ENCODE measurements at places on chromosomes 6 and 20. TPM values are rescaled to one million over a fixed set of nuclear protein-coding genes. Genes with fewer than 3 reads are reported as not detected.

PAX1 gene
- total RNA-seq = not detected

TMX4 gene
- total RNA-seq = 20.3 TPM

RNF144B gene
- 0.60 TPM for total RNA-seq

GRCh38 chr6:98847779-98848538 is 13.6 kb downstream of the POU3F2 start:
- no peak for DNase-seq

GRCh38 chr6:14722704-14723103 is 523.2 kb upstream of the JARID2 start:
- DNase-seq = no peak

- DNase-seq = peak; percentile 66
Measured at GRCh38 chr6:1027109-1027794, 284.6 kb upstream of the FOXQ1 start.

- DNase-seq = no peak
Measured at GRCh38 chr6:118356054-118356453, 192.0 kb upstream of the PLN start.

- no peak for DNase-seq
Measured at GRCh38 chr6:122853259-122853995, 64.4 kb downstream of the SMPDL3A start.

DNA sequence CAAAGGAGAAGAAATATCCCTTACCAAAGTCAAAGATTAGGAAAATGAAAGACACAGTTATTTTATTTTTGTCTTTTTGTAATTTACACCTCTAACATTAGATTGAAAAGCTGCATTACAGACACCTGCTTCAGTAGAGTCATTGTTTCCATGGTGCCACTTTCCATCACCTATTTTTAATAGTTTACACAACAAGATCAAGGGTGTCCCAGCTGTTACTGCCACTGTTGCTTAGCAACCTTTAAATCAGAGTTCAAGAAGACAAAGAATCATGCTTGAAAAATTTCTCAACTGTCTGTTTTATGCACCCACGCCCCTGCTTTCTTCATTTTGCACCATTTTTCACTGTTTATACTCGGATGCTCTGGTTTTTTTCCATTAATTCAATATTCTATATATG is 668.2 kb upstream of the GJE1 start:
- DNase-seq = no peak

- no peak for DNase-seq
Measured at GRCh38 chr6:156395276-156395675, 381.9 kb upstream of the ARID1B start.

GRCh38 chr6:34526241-34526972 is 29.7 kb downstream of the SPDEF start:
- no peak for DNase-seq

GRCh38 chr6:43475516-43475915 is 1.9 kb upstream of the TJAP1 start:
- DNase-seq = no peak

GRCh38 chr6:87879132-87879861 is 168.3 kb upstream of the SPACA1 start:
- no peak for DNase-seq

DNA sequence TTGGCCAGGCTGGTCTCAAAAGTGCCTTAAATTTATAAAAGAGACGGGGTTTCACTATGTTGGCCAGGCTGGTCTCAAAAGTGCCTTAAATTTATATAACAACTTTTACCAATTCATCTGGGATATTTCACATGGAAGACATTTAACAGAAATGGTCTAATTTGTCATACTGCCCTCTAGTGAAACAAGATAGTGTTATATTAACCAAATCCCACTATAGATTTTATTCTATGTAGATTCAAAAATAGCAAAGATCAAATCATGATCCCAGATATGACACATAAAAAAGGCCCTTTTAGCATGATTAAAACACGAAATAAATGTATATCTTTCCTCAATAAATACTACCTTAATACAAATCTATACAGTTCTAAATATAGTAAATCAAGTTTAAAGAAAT is 102.8 kb upstream of the TFAP2D start:
- DNase-seq = no peak

DNA sequence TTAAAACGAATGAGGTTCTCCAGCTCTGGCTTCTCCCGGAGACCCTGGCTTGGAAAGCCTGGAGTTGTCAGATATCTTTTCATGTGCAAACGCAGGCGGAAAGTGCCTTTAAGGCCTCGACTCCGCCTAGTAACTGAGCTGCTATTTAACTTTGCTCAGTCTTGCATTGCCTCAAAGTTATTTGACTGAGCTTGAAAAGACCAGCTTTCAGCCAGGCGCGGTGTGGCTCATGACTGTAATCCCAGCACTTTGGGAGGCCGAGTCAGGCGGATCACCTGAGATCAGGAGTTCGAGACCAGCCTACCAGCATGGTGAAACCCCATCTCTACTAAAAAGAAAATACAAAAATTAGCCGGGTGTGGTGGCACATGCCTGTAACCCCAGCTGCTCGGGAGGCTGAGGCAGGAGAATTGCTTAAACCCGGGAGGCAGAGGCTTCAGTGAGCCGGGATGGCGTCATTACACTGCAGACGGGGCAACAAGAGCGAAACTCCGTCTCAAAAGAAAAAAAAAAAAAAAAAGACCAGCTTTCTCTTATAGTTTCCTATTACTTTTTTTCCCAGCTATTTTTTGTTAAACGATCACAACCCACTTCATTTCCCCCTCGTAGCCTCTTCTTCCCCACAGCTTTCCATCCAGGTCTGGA is 1.9 kb downstream of the GCNT2 start:
- no peak for DNase-seq

- DNase-seq = no peak
Measured at GRCh38 chr6:96014846-96015517, 792 bp upstream of the FUT9 start.

GRCh38 chr20:32570401-32571190 is 14.5 kb downstream of the NOL4L start:
- DNase-seq = peak; percentile 52

GRCh38 chr20:60131375-60131774 is 173.2 kb downstream of the CDH26 start:
- DNase-seq = no peak

GRCh38 chr6:140237251-140237650 is 862.8 kb upstream of the CITED2 start:
- DNase-seq = no peak

- no peak for DNase-seq
Measured at GRCh38 chr6:21438237-21438985, 155.1 kb upstream of the SOX4 start.
